ENCODE measurements at places on chromosomes 7 and 10. TPM values are rescaled to one million over a fixed set of nuclear protein-coding genes. Genes with fewer than 3 reads are reported as not detected.
A peak's percentile ranks its signal among the peaks of the same experiment; 100 is the strongest.

ITGA8 gene
- not detected for total RNA-seq

MUC12 gene
- 0.79 TPM for total RNA-seq

DNA sequence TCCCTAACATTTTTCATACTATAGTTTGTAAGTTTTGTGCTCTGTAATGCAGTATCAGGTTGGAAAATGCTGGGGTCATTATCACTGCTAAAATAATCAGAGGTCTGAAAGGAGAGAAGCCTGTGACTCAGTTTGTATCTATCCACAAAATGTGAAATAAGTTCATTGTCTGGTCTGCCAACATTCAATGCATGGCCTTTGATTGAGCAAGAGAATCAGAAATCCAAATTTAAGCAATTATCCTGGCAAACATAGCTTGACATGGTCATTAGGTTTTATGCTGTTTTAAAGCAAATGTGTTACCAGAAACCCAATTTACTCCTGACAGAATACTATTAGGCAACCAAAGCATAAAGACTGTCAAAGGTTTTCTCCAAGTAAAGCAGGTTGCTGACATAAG is 709.7 kb upstream of the SEMA3D start:
- no peak for ATAC-seq

ACBD7 gene
- 1.5 TPM for total RNA-seq

SPDYE6 gene
- total RNA-seq: not detected

- no peak for ATAC-seq
Measured at GRCh38 chr7:101681170-101682007, 52.3 kb upstream of the MYL10 start.

DNA sequence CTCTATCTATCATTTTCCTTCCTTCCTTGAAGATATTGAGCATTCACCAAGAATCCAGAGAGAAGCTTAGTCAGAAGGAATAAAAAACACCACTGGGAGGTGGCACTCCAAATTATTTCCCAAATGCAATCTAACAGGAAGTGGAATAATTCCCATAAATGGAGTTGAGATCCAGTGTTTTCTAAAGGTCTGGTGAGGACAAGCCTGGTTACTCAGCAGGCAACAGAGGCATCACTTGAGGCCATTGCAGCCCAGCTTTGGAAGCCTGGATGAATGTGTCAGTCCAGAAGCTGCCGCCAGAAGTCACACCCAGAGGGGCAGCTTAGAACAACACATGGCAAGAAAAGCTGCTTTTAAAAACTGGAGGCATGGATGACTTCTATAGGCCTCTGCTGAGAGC is 288.9 kb upstream of the KLF6 start:
- no peak for ATAC-seq

GRCh38 chr7:36057323-36057722 is 95.7 kb upstream of the EEPD1 start:
- ATAC-seq: no peak

PTPRE gene
- total RNA-seq: 32.7 TPM

GRCh38 chr7:101235522-101235921 is 2.1 kb downstream of the CLDN15 start:
- no peak for ATAC-seq

GRCh38 chr7:73770002-73770859 is at the start of gene CLDN3:
Gene CLDN3, minus strand, starts transcription at chr7:73770270. Its CDS starts 221 bp downstream, at chr7:73770049.
- ATAC-seq: peak; percentile 33

SAP25 gene
- 7.6 TPM for total RNA-seq

GRCh38 chr10:130820880-130821482 is 490.5 kb downstream of the TCERG1L start:
- ATAC-seq: no peak

SRRM3 gene
- 0.26 TPM for total RNA-seq

LAMB1 gene
- not detected for total RNA-seq

DNA sequence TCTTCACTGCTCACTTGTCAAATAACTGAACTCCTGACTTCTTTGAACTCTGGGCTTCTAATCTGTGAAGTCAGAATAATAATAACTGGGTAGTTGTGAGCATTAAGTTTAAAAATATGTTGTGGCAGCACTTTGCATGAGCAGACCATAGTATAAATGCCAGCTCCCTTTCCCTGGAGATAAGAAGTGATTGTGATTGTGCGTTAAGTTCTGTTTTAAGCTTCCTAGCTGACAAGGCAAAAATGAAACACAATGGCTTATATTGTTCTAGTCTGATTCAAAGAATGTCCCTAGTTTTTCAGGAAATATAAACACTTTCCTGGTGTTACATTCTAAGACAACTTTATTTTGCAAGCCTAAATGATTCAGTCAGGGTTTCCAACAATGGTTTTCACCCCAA is 61.8 kb downstream of the PTPRE start:
- ATAC-seq: no peak

TAS2R41 gene
- total RNA-seq: not detected

- no peak for ATAC-seq
Measured at GRCh38 chr10:33453081-33454025, 118.9 kb upstream of the NRP1 start.

MLXIPL gene
- not detected for total RNA-seq

DNA sequence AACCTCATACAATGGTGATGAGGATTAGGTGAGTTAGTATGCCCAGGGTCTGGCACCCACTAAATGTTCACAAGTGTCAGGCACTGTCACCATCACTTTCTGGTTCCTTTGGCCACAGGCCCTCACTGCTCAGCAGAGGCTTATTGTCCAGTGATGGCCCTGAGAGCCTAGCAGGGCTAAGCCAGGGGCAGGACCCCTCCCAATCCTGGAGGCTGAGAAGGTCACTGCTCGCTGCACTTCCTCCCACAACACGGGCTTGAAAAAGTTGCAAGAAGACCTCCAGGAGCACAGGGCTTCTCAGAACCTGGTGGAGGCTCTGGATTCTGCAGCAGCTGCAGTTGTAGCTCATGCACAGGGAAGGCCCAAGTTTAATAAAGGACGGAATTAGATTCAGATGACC is 48.1 kb downstream of the DRGX start:
- ATAC-seq: no peak

ZYX gene
- 116 TPM for total RNA-seq

DNA sequence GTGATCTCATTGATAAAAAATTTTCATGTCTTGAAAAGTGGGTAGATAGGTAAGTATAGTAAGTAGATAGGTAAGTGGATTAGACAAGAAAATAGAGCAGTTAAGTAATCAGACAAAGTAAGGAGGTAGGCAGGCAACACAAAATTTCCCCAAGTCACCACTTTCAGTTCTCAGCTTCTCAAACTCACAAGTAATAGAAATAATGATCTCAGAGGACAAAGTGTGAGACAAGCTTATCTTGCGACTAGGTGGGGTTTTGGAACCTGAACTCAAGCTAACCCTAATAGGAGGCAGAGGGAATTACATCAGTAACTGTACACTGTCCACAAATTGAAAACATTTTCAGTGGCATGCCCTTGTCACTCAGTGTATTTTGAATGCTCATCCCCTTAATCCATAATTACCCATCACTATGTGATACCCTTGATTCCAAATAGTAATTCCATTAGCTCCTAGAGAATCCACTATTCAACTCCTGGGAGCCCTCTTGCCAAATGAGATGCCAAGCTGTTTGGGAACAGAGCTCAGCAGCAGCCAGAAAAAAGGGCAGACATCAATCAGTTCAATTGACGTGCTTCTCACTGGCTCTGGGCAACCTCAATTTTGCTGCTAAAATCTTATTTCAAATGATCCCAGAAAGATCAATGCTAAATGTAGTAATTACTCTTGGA is 703.2 kb downstream of the XPNPEP1 start:
- ATAC-seq: no peak

DNA sequence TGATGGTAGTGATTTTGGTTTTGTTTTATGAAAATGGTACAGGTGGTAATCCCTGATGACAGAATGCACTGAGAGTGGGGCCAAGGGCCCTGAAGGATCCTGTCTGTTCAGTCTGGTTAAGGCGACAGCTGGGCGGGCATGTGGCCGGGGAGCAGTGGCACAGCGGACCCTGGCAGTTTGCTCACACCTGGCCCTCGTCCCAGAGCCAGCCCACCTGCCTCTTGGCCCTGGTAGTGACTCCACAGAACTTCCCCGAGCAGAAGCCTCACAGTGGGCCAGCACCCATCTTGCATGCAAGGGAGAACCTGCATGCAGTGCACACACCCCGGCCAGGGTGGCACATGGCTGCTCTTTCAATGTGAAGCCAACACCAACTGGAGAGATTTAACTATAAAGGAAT is 82.8 kb downstream of the ALOX5 start:
- no peak for ATAC-seq

- ATAC-seq: no peak
Measured at GRCh38 chr7:150971242-150972022, 6.7 kb downstream of the KCNH2 start.

DNA sequence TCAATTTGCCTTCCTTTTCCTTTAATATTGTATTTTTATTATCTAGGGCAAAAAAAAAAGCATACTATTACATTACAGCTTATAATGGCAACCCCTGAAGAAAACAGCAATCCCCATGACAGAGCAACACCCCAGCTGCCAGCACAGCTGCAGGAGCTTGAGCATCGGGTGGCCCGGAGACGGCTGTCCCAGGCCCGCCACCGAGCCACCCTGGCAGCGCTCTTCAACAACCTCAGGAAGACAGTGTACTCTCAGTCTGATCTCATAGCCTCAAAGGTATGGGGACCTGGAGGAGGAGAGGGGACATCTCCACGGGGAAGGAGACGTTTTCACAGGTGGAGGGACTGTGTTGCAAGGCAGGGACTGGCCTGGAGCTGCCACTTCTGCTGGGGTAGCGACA is 6.8 kb downstream of the STRA8 start:
- no peak for ATAC-seq

- ATAC-seq: peak; percentile 55
Measured at GRCh38 chr7:155190688-155191087, 107.0 kb upstream of the INSIG1 start.

DNA sequence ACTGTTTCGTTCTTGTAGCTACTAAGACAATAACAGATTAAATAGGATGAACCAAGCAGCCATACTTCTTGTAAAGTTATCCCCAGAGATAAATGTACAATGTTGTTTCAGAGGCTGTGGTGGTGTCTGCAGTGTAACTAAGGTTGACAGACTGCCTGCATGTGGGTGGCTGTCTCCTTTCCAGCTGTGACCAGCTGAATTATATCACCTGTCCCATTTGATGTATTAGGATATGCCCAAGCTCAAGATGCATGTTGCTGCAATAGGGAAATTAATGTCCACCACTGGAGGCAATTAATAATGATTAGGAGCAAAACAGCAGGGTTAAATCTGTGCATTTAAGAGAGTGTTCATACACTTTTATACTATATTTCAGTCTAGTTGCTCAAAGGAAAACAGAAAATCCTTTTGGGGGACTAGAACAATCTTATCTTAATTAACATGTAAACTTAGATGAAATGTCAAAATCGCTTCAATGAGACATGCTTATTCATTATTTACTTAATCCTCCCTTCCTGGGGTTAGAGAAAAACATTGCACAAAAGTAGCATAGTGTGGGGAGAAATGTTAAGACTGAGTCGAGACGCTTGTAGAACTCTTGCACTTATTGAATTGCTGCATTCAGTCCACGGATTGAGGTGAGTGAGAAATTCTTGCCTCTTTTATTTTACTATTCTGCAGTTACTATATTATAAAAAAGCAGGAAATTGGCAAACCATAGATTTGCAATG is 269.0 kb downstream of the SNX10 start:
- ATAC-seq: no peak

- ATAC-seq: no peak
Measured at GRCh38 chr10:103720328-103720963, 134.9 kb downstream of the SH3PXD2A start.

- no peak for ATAC-seq
Measured at GRCh38 chr7:137664846-137665245, 181.9 kb downstream of the DGKI start.

DCLRE1A gene
- 13.5 TPM for total RNA-seq

- no peak for ATAC-seq
Measured at GRCh38 chr7:31549611-31550010, 35.7 kb downstream of the ITPRID1 start.

- ATAC-seq: peak; percentile 71
Measured at GRCh38 chr10:110311357-110311949, 6.7 kb upstream of the SMNDC1 start.

EPO gene
- not detected for total RNA-seq

- no peak for ATAC-seq
Measured at GRCh38 chr7:2050511-2050866, 182.3 kb downstream of the MAD1L1 start.

Data from activated T-helper 17 cell treated with anti-CD3 and anti-CD28 coated beads, Interleukin-2, amount 50 U/mL, for 72 hours (primary cell).